Esophagus muscularis mucosa (tissue), 4 donors: ENCODE measurements at places on chromosomes 3 and 15. TPM values are rescaled to one million over a fixed set of nuclear protein-coding genes. Genes with fewer than 3 reads are reported as not detected.
A peak's percentile ranks its signal among the peaks of the same experiment; 100 is the strongest.

Gene RGMA
- total RNA-seq = 218 TPM

Gene STAB1
- 116 TPM for total RNA-seq

Gene CGNL1
- total RNA-seq = 16.2 TPM

Gene MBD4
- 18.2 TPM for total RNA-seq

DNA sequence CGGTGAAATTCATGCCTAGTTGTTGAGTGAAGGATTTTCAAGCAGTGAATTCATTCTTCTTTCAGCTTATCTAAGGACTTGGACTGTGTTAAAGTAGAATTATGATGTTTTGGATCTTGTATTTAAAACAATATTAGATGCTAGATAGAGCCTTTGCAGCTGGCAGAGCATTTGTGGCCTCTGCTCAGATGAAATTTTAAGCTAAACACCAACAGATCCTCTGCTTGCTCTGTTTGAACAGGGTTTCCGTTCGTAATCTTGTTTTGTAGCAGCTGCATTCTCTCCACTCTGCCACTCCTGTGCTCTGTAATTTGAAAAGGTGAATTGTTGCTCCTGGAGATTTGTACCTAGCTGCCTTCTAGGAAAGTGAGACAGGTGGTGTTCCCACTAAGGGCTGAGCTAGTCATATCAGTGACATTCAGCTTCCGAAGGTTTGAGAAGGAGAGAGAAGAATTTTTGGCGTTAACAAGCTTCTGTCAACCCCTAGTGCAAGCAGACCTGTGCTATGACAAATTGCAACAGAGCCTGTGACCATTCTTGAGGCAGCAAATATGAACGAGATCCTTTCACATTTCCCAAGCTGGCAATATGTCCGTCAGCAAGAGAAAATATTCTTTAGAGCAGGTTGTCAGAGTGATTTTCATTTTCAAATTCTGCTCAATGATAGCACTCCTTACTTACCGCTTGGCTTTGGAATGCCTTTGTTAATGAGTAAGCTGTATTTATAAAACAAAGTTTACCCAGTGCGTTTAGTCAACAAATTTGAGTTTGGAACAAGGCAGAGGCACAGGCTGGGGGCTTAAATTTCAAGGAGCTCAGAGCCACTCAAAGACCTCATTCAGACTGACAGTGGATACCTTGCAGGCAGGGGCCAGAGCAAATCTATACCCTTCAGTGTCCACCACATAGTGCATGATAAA, 5.3 kb downstream of the CHST2 start:
- DNase-seq = no peak

GRCh38 chr3:33919312-33920120, 121.1 kb downstream of the PDCD6IP start:
- DNase-seq = no peak

DNA sequence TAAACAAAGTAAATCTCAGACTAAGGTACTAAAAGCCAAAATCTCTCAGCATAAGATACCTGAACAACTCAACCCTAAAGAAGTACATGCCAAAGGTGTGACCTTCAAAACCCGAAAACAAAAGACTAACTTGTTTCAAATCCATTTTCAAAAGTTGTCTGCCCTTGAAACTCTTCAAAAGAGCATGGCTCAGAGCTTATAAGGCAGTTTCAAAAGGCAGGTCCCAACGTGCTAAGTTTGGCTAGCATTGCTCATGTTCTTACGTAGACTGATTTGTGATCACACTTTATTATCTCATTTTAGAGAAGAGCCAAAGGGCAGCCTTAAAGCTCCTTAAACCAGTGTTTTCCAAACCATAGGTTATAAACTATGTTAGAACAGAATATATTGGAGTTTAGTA, 112.2 kb downstream of the FEZF2 start:
- DNase-seq = no peak

DNA sequence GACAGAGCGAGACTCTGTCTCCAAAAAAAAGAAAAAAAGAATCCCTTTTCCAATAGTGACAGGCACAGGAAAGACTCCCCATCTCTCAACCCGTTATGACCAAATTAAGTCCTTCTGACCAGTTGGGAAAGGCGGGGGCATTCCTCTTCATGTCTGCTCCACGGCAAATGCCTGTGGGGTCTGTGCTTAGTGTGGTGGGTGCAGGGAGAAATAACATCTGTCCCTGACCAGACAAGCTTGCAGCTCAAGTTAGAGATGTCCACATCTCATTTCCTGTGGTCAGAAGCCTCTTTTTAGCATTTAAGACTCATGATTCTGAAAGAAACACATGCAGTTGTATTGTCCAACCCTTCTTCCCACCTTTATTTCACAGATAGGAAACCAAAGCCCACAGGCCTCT, 16.2 kb downstream of the PLA1A start:
- DNase-seq = no peak

- DNase-seq = no peak
These were observed 109.0 kb upstream of the TBL1XR1 start for GRCh38 chr3:177306252-177306651.

DNA sequence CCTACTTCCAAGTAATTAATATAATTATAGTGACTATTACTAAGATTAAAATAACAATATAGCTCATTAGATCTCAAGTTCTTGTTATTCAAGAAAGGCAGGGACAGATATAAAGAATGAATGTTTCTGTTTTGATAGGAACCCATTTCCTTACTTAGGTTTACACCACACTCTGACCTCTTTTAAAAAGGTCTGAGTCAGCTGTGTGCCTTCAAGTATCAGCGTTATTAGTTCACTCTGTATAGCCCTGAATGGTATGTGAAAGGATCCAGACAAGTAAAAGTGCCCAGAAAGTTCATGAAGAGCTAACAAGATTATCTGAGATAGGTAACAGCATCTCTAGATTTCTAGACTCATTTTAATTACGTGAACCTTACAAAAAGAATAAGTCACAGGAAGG, 28.9 kb downstream of the PDCD10 start:
- DNase-seq = no peak

DNA sequence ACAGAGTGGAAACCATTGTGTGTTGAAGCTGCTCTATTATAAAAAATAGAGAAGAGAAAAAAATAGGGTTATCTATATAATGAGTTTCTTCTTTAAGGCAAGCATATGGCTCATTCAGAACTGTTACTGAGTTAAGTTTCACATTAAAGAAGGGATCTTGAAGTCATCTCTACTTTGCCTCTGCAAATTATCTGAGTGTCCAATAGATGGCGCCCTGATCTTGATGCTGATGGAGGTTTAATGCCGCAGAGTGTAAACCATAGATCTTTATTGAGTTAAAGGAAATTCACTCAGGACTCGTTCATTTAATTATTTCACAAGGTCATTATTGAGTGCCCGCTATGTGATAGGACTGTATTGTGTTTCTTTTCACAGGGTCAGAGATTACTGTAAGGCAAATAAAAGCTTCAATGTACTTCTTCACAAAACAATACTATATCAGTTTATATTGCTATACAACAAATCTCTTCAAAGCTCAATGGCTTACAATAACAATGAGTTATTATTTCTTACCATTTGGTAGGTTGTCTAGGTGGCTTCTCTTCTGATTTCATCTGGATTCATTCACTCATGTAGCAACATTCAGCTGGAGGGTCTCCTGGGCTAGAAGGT, 171.4 kb downstream of the NSUN3 start:
- DNase-seq = no peak

- no peak for DNase-seq
These were observed 214.7 kb downstream of the CHL1 start for GRCh38 chr3:411226-411625.

DNA sequence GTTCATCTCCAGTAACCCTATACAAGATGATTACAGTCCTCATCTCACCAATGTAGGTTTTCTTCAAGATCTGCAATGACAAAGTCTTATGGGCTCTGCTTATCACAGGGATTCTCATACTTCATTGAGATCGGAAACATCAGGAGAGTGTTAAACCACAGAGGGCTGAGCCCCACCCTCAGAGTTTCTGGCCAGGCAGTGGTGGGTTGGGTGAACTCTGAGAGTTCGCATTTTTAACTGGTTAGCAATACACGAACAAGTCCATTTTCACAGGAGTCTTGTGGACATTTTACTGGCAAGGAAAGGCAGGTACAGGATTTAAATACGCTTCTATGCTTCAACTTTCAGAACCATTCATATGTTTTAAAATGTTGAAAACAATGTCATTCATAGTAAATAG, 366.7 kb upstream of the ROBO2 start:
- no peak for DNase-seq

- DNase-seq = no peak
These were observed 5.1 kb downstream of the SLC51B start for GRCh38 chr15:65050270-65050669.

- DNase-seq = no peak
These were observed 175.8 kb downstream of the XXYLT1 start for GRCh38 chr3:195095035-195095703.

GRCh38 chr3:197417911-197418618, 119.7 kb upstream of the DLG1 start:
- no peak for DNase-seq

DNA sequence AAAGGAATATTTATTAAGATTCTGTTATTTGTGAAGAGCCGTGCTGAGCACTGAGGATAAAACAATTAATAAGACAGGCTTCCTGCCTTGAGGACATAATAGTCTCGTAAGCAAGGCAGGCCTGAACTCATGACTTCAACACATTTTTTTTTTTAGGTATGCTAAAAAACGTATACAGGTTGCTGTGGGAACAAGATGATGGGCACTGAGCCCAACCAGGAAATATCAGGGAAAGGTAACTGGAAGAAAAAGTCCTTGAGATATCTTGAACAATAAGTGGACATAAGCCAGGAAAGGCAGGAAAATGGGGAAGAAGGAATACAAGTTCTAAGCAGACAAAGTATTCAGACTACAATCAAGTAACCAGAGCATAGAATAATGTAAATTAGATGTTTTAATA, 26.1 kb downstream of the CERS3 start:
- no peak for DNase-seq

DNA sequence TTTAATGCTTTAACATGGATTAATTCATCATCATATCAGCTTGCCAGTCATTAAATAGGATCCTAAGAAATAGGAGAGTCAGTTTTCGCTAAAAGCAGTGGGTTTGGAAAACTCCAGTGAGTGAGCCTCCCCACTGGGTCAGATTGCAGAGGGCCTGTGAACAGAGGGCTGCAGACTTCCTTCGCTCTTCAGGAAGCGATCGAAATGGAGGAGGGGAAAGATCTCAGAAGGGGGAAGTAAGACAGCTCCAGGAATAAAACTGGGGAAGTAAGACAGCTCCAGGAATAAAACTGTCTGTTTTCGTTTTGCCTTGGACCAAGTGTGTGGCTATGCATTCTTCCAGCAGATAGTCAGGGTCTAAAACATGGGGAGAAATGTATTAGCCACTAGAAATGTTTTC, 124.8 kb upstream of the C15orf61 start:
- DNase-seq = no peak

DNA sequence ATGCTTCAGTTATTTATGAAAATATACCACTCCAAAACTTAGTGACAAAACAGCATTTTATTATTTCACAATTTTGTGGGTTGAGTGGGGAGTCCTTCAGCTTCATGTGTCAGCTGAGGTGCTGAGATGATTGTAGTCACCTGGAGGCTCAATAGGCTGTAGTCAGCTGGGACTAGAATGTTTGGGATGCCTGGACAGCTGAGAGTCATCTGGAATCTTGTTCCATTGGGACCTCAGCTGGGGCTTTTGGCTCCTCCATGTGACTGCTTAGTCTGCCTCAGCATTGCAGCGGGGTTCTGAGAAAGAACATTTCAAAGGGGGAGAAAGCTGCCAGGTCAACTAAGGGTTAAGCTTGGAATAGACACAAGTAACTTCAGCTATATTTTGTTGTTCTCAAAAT, 13.4 kb downstream of the STT3B start:
- no peak for DNase-seq

- no peak for DNase-seq
These were observed 44.3 kb upstream of the CHRNB4 start for GRCh38 chr15:78685159-78685921.

GRCh38 chr3:4474683-4475490, 7.8 kb upstream of the SUMF1 start:
- no peak for DNase-seq

DNA sequence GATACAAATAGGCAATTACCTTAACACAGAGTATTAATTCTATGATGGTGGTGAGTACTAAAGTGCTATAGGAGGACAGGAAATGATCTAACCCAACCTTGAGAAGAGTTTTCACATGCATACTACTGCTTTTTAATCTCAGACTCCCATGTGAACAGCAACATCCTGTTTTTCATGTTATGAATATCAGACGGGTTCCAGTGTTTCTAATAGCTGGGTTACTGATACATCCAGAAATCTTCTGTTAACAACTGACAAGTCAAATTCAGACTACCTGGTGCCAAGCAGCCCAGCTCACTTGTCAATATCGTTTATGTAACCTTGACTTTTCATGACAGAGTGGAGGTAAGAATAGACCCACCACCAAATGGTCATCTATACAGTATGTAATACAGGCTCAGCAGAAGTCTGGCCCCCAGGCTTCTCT, 220.2 kb upstream of the COL8A1 start:
- DNase-seq = no peak

GRCh38 chr3:18376682-18377081, 48.5 kb downstream of the SATB1 start:
- DNase-seq = no peak

GRCh38 chr3:170634663-170635384, 48.9 kb upstream of the SLC7A14 start:
- DNase-seq = peak; percentile 26

DNA sequence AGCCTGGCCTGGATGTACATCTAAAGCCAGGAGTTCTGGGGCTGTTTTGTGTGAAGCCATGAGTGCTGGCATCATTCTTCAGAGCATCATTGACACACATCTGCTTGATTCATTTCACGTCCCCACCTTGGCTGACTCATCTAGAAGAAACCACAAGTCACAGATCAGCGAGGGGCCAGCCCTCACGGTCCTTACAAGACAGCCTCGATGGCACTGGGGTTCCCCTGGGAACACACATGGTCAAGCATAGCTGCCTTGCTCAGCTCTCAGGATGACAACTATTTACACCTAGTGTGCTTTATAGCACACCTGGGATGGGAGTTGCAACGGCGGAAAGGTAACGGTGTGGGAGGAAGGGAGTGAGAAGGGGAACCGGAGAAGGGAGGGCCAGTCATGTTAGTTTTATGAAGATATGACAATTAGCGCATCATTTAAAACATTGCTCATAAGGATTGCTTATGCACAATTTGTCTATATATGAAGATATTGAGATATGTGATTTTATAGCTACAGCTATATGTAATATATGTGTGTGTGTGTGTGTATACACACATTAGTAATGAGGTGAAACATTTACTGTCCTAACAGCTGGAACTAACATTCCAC, 227.1 kb downstream of the RPLP1 start:
- DNase-seq = no peak

DNA sequence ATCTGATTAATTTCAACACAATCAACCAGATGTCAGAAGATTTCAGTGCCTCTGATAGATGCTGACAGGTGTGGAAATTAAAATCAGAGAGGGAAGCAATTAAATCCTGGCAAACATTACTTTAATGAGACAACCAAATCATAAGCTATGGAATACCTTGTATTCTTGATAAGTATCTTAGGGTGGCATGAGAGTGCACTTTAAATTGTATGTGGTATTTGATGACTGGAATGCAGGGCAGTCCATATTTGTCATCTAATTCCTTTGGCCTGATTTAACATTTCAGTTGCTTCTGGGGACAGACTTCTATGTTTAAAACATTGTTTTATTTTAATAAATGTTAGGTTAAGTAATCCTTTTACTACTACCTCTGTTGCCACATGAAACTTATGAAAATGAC, 184.1 kb downstream of the LPP start:
- no peak for DNase-seq
